ENCODE measurements at places on chromosomes 3 and 15.

DNA sequence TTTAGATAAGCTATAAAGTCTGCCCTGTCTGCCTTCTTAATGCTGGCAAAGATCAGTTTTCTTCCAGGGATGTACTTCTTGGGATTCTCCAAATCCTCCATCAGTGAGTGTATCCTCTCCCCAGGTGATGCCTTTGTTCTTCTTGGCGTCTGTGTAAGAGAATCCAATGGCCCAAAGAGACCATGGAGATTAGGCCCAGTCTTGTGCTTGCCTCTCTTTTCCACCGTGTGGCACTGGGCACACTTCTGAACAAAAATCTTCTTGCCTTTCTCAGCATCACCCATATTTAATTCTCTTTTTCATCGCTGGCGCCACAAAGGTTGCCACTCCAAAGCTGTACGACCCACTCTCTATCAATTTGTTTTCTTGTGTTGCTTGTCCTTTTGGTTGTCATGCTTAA lies 32.2 kb upstream of the TAMM41 start:
- peaks cover 2% of the 10 kb centered on the region for H3K27me3 ChIP-seq
- no peaks in the 10 kb centered on the region for H3K4me1 ChIP-seq
- no peak overlapping the region for H3K27ac ChIP-seq
- DNase-seq = no peak
- H3K4me3 ChIP-seq = no peak overlapping the region

DNA sequence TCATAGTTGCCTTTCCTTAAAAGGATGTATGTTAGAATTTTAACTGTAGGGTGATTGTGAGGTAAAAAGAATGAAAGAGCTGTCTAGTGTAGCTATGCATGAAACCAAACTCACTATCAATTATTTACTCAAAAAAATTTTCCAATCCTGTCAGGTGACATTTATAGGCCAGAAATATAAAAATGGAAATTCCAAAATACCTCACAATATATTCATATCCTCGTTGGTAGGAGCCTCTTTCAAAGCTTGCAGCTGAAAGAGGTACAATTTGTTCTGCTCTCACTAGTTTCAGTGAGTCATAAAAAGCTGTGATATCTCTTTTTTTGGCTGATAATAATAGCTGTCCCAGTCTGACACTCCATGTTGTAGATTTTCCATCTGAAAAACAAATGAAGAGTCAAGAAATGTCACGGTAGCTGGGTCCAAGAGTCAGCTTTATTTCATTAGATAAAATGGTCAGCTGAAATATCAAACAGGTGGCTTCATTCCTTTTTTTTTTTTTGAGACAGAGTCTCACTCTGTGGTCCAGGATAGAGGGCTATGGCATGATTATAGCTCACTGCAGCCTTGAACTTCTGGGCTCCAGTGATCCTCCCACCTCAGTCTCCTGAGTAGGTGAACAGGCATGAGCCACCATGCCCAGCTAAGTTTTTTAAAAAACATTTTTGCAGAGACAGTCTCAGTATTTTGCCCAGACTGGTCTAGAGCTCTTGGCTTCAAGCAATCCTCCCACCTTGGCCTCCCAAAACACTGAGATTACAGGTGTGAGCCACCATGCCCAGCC lies 50.8 kb upstream of the XRN1 start:
- no peak for DNase-seq
- H3K4me3 ChIP-seq = no peak overlapping the region
- H3K36me3 ChIP-seq = no peaks in the 10 kb centered on the region
- peaks cover 12% of the 10 kb centered on the region for H3K4me1 ChIP-seq

DNA sequence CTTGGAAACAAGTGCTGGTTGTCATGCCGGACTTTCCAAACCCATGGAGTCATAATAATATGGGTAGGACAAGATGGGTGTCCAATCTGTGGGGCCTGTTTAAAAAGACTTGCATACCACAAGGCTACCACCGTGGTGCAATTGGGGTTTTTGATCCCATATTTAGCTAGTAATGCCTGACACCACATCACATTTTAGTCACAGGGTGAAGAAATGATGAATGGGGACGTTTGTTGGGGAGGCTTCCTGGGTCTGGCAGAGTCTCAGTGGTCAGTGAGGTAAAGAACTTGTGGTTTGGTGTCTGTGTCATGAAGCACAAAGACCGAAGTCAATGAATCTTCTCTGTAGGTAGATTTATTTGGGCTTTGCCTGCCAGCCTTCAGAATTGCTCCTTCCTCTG lies 31.0 kb downstream of the P3H2 start:
- no peak for DNase-seq
- no peaks in the 10 kb centered on the region for H3K4me1 ChIP-seq
- H3K36me3 ChIP-seq = no peaks in the 10 kb centered on the region
- H3K27ac ChIP-seq = no peak overlapping the region
- no peak overlapping the region for H3K4me3 ChIP-seq

GRCh38 chr3:49719214-49719884 lies at the start of gene AMIGO3:
AMIGO3 (minus strand) TSS chr3:49719684; CDS start chr3:49719465, 219 bp downstream.
- peak within 1 kb of the TSS; percentile 26 for H3K27ac ChIP-seq
- H3K4me1 ChIP-seq = peaks cover 40% of the 10 kb centered on the region
- peaks cover 53% of the 10 kb centered on the region for H3K36me3 ChIP-seq
- H3K4me3 ChIP-seq = peak within 1 kb of the TSS; percentile 63
- DNase-seq = peak; percentile 97

DNA sequence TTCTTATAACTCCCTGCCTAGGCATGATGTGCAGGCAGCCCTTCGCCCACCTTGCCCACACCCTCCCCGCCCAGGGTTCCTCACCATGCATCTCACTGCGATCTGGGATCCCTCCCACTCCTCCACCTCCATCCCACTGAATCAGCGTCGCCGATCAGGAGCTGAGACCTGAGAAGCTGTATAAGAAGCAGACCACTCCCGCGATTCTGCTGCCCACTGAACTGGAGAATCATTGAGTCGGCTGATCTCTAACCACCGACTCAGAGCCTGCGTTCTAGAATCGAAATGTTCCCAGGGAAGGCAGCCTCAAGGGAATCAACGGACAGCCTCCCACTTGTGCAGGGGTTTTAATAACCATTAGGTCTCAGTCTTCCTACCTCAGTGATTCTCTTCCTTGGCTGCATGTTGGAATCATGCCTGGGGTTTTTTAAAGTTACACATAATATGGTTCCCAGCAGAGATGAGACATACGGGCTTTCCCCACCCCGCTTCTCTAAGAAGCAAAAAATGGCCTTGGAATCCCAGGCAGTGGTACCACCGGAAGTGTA lies 60.2 kb downstream of the TMEM44 start:
- no peak overlapping the region for H3K4me3 ChIP-seq
- peaks cover 16% of the 10 kb centered on the region for H3K4me1 ChIP-seq
- peaks cover 2% of the 10 kb centered on the region for H3K27me3 ChIP-seq
- H3K36me3 ChIP-seq = no peaks in the 10 kb centered on the region
- H3K27ac ChIP-seq = peak overlapping the region; percentile 51

DNA sequence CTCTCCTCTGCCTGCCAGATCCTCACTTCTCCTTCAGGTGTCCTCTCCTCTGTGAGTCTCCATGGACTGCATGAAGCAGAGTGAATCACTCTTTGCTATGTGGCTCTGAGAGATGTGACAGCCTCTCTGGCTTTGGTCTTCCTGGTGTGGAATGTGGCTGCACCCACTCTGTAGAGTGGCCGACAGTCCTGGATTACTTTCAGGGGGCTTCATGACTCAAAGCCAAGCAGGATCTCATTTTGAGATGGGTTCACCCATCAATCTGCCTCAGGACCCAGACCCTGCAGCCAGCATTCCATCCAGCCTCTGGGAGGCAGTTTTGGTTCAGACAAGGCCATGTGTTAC lies 221.9 kb upstream of the LYSMD4 start:
- no peak overlapping the region for H3K4me3 ChIP-seq
- H3K27ac ChIP-seq = no peak overlapping the region
- peaks cover 13% of the 10 kb centered on the region for H3K27me3 ChIP-seq
- no peaks in the 10 kb centered on the region for H3K36me3 ChIP-seq
